ENCODE measurements at places on chromosomes 2 and 18.

DNA sequence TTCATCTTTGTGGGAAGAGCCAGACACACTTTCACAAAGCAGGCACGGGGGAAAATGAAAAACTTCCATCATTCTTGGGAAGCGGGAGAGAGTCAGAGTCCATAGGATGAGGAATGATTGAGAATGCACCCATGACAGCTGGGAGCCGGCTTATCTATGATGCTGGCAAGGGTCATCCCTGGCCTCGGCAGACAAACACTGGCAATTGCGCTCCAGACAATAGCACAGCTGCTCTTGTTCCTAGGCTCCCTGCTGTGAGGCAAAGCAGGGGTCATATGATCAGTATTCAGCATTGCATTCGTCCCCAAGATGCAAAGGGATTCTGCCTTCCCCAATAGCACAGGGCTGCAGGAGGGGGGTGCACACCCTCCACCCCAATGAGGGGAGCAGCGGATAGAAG lies 33.0 kb downstream of the CYRIA start:
- DNase-seq = no peak

DNA sequence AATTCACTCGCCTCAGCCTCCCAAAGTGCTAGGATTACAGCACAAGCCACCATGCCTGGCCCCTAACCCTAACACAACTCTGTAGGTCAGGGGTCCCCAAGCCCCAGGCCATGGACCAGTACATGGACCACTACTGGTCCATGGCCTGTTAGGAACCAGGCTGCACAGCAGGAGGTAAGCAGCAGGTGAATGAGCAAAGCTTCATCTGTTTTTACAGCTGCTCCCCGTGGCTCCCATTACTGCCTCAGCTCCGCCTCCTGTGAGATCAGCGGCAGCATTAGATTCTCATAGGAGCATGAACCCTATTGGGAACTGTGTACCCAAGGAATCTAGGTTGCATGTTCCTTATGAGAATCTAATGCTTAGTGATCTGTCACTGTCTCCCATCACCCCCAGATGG lies 201.7 kb downstream of the NRP2 start:
- no peak for DNase-seq

DNA sequence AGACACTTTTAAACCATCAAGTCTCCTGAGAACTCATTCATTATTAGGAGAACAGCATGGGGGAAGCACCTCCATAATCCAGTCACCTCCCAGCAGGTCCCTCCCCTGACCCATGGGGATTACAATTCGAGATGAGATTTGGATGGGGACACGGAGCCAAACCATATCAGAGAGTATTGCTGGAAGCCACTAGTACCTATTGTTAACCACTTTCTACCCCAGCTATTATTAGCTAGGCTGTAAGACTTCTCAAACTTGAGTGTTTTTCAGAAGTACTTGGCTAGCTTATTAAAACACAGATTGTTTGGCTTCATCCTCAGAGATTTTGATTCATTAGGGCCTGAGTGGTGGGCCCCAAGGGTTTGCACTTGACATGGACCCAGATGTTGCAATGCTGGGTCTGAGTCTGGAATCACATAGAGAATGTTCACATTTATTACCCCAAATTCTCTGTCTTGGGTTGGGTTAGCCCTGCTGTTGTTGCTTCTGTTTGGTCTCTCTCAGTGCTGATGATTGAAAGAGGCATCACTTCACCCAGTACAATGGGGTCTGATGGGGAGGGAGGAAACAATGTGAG lies 506.9 kb downstream of the DPP10 start:
- DNase-seq = no peak

- peak; percentile 61 for DNase-seq
These were observed 35.0 kb downstream of the RTN4 start for GRCh38 chr2:55014962-55015939.

GRCh38 chr18:42861271-42861670 lies 254.2 kb downstream of the RIT2 start:
- DNase-seq = no peak
